ENCODE measurements at places on chromosomes 16 and 17. TPM values are rescaled to one million over a fixed set of nuclear protein-coding genes. Genes with fewer than 3 reads are reported as not detected.

GRCh38 chr17:68718465-68718864 is 117.3 kb upstream of the FAM20A start:
- H3K4me1 ChIP-seq, result no peaks in the 10 kb centered on the region
- no peak for DNase-seq
- H3K4me3 ChIP-seq, result no peak overlapping the region
- no peaks in the 10 kb centered on the region for H3K36me3 ChIP-seq

- no peak overlapping the region for H3K4me3 ChIP-seq
- no peaks in the 10 kb centered on the region for H3K27me3 ChIP-seq
- H3K27ac ChIP-seq, result no peak overlapping the region
- H3K4me1 ChIP-seq, result peaks cover 5% of the 10 kb centered on the region
- H3K36me3 ChIP-seq, result peaks cover 7% of the 10 kb centered on the region
Measured at GRCh38 chr17:58207451-58207850, 11.6 kb downstream of the MKS1 start.

DNA sequence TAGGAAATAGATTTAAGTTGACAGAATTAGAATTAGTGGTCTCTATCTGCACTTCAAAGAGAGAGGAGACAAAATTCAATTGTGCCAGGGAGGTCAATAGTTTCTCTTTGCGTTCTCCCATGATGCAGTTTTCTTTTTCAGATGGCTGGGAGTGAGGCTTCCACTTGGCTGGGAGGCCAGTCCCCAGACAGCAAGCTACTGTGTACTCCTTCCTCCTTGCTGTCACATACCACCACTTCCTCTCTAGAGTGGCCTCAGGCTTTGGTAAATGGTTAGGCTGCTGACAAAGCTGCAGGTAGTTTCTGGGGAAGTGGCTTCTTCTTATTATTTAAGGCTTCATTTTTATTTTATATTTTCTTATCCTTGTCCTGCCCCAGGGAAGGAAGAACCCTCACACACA is 106.2 kb upstream of the HS3ST4 start:
- no peaks in the 10 kb centered on the region for H3K27me3 ChIP-seq
- H3K4me1 ChIP-seq, result no peaks in the 10 kb centered on the region
- DNase-seq, result no peak
- no peak overlapping the region for H3K27ac ChIP-seq

DNA sequence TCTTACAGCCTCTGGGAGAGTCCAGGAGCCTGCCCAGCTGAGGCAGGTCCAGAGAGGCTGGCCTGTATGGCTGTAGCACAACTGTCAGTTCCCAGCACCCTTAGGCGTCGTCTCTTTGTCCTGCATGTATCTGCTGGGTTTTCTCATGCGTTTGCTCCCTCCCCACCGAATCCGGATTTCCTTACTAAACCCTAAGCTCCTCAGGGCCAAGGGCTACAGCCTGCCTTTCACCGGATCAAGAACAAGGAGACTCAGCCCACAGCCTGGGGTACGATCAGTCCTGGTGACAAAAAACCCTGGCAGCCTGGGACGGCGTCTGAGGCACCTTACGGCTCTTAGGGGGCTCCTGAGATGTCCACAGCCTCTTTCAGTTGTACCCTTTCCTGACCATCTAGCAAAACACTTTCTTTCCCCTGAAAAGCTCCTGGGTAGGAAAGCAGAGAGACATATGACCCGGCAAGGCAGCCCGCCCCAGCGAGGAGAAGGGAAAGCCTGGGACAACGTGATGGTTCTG is 12.2 kb downstream of the HIC1 start:
- H3K27ac ChIP-seq, result peak overlapping the region; percentile 11
- H3K36me3 ChIP-seq, result peaks cover 64% of the 10 kb centered on the region
- H3K4me3 ChIP-seq, result no peak overlapping the region

GRCh38 chr16:54116124-54116655 is 170.4 kb downstream of the IRX3 start:
- peaks cover 14% of the 10 kb centered on the region for H3K36me3 ChIP-seq
- H3K27me3 ChIP-seq, result no peaks in the 10 kb centered on the region
- no peak overlapping the region for H3K4me3 ChIP-seq
- DNase-seq, result no peak
- no peaks in the 10 kb centered on the region for H3K4me1 ChIP-seq

DNA sequence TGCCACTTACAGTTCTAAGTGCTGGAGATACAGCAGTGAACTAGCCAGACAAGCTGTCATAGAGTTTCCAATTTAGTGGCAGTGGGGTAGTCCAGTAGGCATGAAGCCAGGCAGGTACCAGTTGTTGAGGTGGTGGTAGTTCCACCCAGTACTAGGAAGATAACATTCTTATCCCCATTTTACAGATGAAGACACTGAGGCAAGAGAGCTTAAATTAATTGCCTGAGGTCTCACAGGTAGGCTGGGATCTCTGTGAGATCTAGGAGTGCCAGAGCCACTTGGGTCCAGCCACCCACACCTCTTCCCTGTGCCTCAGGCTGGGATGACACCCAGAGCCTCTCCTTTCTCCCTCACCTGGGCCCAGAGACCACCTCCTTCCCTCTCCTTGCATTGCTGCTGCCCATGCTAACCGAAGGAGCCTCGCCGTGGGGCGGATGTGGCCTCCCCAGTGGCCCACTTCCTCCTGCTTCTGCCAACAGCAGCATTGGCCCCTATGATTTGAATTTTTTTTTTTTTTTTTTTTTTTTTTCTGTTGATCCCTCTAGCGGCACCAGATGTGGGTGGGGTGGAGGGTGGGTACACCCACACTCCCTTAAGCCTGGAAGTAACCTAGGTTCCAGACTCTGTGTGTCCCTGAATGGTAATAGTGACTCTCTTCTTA is 114.0 kb downstream of the PRKCB start:
- peak overlapping the region; percentile 100 for H3K27ac ChIP-seq
- H3K4me1 ChIP-seq, result peaks cover 71% of the 10 kb centered on the region
- DNase-seq, result peak; percentile 85
- H3K36me3 ChIP-seq, result peaks cover 7% of the 10 kb centered on the region
- no peaks in the 10 kb centered on the region for H3K27me3 ChIP-seq

DNA sequence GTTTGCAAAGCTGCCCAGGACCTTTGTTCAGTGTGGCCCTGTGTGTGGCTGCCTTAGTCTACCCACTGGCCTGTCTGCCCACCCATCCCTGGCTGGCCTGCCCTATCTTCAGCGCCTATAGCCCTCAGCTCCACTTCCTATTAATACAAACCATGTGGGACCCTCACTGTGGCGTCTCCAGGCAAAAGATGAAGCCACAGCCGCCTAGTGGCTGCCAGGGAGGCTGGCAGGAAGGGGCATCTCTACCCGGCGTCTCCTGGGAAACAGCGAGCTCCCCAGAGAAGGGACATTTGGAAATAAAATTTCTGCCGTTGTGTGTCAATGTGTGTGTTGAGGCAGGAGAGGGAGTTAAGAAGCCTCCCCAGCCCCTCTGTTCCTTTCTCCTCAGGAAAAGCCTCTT is 31.5 kb downstream of the NEUROD2 start:
- peaks cover 11% of the 10 kb centered on the region for H3K27me3 ChIP-seq
- H3K4me1 ChIP-seq, result peaks cover 7% of the 10 kb centered on the region
- H3K4me3 ChIP-seq, result no peak overlapping the region
- H3K36me3 ChIP-seq, result peaks cover 8% of the 10 kb centered on the region

DNA sequence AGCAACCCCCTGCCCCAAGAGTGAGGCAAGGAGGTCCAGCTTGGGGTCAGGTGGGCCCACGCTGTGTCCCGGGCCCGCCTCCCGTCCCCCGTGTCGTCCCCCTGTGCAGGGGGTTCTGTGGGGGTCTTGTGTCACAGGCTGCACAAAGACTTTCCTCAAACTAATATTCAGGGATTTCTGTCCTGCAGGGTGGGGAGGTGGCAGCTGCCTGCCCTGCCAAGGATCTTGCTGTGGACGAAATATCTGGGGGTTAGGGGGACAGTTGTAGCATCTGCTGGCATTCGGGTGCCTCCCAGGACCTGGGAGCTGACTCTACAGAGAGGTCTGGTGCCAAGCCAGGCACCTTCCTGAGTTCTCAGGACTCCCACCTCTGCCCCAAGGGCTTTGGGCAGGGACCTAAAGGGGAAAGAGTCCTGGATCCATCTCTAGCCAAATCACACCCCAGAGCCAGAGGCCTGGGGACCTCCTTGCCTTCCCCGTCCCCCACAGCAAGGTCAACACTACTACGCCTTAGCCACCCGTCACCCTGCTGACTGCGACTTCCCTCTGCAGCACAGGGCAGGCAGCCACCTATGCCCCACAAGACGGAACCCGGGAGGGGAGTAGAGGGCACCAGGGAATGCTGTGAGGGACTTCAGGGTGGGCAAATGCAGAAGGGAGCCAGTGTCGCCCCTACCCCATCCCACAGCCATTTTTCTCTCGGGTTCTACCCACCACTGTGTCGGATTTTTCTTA is 59.3 kb downstream of the TMEM132E start:
- peaks cover 33% of the 10 kb centered on the region for H3K27me3 ChIP-seq
- no peak overlapping the region for H3K27ac ChIP-seq
- DNase-seq, result no peak
- no peak overlapping the region for H3K4me3 ChIP-seq
- no peaks in the 10 kb centered on the region for H3K36me3 ChIP-seq

- DNase-seq, result no peak
- no peaks in the 10 kb centered on the region for H3K36me3 ChIP-seq
- no peak overlapping the region for H3K4me3 ChIP-seq
- H3K27me3 ChIP-seq, result no peaks in the 10 kb centered on the region
- H3K4me1 ChIP-seq, result no peaks in the 10 kb centered on the region
Measured at GRCh38 chr17:9142772-9143494, 121.6 kb downstream of the NTN1 start.

DNA sequence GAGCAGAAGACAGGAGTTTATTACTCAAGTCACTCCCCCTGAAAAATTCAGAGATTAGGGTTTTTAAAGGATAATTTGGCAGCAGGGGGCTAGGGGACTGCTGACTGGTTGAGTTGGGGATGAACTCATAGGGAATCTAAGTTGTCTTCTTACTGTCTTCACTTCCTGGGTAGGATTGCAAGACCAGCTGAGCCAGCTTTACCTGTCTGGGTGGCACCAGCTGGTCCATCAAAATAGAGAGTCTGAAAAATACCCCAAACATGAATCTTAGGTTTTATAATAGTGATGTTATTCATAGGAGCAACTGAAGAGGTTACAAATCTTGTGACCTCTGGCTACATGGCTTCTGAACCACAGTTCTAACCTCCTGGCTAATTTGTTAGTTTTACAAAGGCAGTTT is 157.9 kb downstream of the PPM1E start:
- no peak for DNase-seq
- no peak overlapping the region for H3K4me3 ChIP-seq

GRCh38 chr17:60559659-60559994 is 33.6 kb upstream of the APPBP2 start:
- peaks cover 4% of the 10 kb centered on the region for H3K27me3 ChIP-seq
- no peak overlapping the region for H3K27ac ChIP-seq
- no peak for DNase-seq
- H3K4me3 ChIP-seq, result no peak overlapping the region

DNA sequence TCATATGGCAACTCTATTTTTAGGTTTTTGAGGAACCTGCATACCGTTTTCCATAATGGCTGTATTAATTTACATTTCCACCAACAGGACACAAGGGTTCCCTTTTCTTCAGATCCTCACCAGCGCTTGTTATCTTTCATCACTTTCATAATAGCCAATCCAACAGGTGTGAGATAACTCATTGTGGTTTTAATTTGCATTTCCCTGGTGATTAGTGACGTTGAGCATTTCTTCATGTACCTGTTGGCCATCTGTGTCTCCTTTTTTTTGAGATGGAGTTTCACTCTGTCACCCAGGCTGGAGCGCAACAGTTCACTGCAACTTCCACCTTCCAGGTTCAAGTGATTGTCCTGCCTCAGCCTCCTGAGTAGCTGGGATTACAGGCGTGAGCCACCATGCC is 36.2 kb upstream of the ABCC3 start:
- H3K36me3 ChIP-seq, result no peaks in the 10 kb centered on the region
- H3K4me1 ChIP-seq, result no peaks in the 10 kb centered on the region
- H3K27me3 ChIP-seq, result peaks cover 5% of the 10 kb centered on the region

GRCh38 chr16:9797306-9797705 is 384.9 kb downstream of the GRIN2A start:
- no peaks in the 10 kb centered on the region for H3K27me3 ChIP-seq
- H3K36me3 ChIP-seq, result no peaks in the 10 kb centered on the region
- no peak overlapping the region for H3K4me3 ChIP-seq
- no peaks in the 10 kb centered on the region for H3K4me1 ChIP-seq

DNA sequence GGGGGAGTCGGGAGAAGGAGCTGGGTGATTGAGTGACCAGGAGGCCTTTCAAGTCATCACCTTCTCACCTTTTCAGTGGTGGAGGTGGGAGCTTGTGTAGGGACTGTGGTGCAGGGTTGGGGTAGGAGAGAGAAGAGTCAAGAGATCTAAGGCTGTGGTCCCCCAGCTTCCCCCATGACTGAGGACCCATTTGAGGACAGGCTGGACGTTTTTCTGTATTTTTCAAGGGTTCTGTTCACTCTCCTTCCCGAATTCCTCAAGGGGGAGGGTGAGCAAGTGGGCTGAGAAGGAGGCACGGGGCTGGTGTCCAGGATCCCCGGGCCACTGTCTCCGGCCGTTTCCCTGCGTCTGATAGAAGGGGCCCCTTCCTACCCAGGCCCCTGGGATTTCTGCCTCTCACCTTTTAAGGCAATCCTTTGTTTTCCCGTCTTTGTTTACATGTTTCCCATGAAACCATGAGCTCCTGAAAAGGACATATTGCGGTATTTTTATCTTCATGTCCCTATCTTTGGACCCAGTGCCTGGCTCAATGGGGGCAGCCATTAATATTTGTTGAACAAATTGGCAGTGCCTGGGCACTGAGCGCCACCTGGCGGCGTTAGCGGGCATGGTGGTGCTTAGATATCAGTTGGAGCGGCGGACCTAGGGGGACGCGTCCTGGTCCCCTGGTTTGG is 9.2 kb upstream of the CD300A start:
- peaks cover 21% of the 10 kb centered on the region for H3K27me3 ChIP-seq
- DNase-seq, result peak; percentile 79
- peaks cover 50% of the 10 kb centered on the region for H3K4me1 ChIP-seq

GRCh38 chr17:47077576-47077975 is 98.5 kb upstream of the RPRML start:
- H3K27ac ChIP-seq, result no peak overlapping the region
- peaks cover 16% of the 10 kb centered on the region for H3K4me1 ChIP-seq
- no peaks in the 10 kb centered on the region for H3K27me3 ChIP-seq
- H3K36me3 ChIP-seq, result peaks cover 14% of the 10 kb centered on the region
- H3K4me3 ChIP-seq, result no peak overlapping the region

- no peaks in the 10 kb centered on the region for H3K27me3 ChIP-seq
- peak overlapping the region; percentile 47 for H3K4me3 ChIP-seq
- peaks cover 95% of the 10 kb centered on the region for H3K4me1 ChIP-seq
- H3K27ac ChIP-seq, result peak overlapping the region; percentile 97
Measured at GRCh38 chr16:82653550-82654511, 27.1 kb downstream of the CDH13 start.

DNA sequence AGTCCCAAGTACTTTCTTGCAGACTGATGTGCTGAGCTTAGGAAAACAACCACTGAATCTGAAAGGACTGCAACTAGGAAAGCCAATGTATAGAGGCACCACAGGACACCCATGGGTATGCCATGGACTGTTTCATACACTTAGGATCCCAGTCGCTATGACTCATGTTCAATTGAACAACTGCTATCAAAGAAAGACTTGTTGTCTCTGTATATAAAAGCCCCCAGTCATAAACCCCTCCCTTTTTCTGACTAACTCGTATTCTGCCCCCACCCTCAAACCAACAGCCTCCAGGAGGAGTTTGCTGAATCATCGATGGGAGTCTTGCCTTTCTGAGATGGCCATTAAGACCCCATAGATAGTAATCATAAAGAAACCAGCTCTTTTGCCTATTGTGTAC is 205.4 kb downstream of the ANKFN1 start:
- no peaks in the 10 kb centered on the region for H3K4me1 ChIP-seq
- H3K27ac ChIP-seq, result no peak overlapping the region
- H3K4me3 ChIP-seq, result no peak overlapping the region
- DNase-seq, result no peak
- H3K27me3 ChIP-seq, result peaks cover 7% of the 10 kb centered on the region
- no peaks in the 10 kb centered on the region for H3K36me3 ChIP-seq

IGSF6 gene
- total RNA-seq, result 0.15 TPM

OR1F1 gene
- total RNA-seq, result not detected

CHMP6 gene
- 30.3 TPM for total RNA-seq

CSNK1D gene
- 116 TPM for total RNA-seq

TP53TG3B gene
- total RNA-seq, result not detected

MYOCD gene
- total RNA-seq, result not detected

RPL13 gene
- total RNA-seq, result 2,114 TPM
